ENCODE measurements at places on chromosomes 2 and 18.
A peak's percentile ranks its signal among the peaks of the same experiment; 100 is the strongest.

DNA sequence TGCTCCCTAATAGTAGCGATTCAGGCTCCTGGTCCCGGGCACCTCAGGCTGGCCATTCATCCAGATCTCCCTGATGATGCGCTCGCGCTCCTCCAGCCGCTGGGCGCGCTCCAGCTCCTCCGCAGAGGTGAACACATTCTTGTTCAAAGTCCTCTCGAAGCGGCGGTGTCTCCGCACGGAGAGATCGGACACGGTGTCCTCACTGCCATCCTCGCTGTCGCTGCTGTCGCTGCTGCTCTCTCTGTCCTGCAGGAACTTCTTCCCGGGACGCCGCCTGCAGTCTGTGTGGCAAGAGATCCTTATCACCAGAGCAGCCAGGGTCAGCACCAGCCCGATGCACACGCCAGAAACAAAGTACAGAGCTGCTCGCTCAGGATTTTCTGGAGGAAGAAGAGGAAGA lies 67.5 kb downstream of the EVA1A start:
- no peak for DNase-seq

DNA sequence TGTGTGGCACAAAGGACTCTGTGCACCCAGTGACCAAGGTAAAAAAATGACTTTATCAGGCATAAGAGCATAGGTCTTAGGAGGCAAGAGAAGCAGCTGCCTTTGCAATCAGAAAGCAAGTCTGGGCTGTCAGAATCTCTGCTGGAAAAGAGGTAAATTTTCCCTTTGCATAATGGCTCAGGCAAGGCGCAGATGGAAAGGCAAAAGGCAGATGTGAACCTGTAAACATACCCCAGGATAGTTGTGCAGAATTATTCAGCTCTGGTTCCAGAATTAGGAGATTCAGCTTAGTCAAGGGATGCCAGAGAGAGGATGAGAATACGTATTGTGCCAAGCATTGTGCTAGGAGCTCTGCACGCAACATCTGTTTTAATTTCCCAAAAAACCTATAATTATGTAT lies 258.7 kb downstream of the CLIP4 start:
- DNase-seq = no peak

- DNase-seq = no peak
Observed at GRCh38 chr2:170369894-170370293, 191.9 kb downstream of the MYO3B start.

- DNase-seq = no peak
Observed at GRCh38 chr2:151297882-151298281, 8.4 kb upstream of the NMI start.

DNA sequence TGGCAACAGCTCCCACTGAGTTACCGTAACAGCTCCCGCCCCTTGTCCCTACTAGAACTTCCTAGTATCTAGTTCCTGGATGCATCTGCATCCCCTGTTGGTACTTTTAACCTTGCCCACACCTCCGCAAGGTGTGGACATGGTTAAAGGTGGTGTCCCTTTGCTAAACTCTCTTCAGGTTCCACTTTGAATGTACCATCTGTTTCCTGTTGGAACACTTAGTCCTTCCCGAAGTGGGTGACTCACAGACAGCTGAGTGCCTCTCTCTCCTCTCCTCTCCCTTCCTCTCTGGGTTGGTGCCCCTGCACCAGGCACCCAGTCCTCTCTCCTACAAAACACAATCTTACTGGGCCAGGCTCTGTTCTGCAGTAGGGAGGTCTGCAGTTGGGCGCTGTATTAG lies 19.6 kb upstream of the REL start:
- no peak for DNase-seq

DNA sequence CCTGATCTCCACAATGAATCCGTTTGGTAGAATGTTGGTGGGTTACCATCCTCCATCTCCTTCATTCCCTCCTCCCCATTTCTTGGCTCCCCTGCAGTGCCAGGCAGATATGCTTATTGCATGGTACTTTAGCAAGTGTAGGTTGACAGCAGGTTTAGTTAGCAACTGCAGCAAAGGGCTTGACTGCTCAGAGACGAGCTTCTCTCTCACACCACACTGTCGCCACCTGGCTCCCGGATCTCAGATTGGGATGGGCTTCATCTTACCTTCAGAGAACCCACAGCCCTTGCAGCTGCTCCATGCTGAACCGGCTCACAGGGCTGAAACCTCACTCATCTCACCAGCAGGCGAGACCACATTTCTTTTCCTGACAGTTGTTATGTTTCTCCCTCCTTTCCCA lies 88.8 kb downstream of the VWA3B start:
- DNase-seq = no peak

- no peak for DNase-seq
Observed at GRCh38 chr2:11056614-11057013, 98.7 kb upstream of the SLC66A3 start.

GRCh38 chr18:78737006-78737915 lies 242.4 kb upstream of the SALL3 start:
- DNase-seq = no peak

DNA sequence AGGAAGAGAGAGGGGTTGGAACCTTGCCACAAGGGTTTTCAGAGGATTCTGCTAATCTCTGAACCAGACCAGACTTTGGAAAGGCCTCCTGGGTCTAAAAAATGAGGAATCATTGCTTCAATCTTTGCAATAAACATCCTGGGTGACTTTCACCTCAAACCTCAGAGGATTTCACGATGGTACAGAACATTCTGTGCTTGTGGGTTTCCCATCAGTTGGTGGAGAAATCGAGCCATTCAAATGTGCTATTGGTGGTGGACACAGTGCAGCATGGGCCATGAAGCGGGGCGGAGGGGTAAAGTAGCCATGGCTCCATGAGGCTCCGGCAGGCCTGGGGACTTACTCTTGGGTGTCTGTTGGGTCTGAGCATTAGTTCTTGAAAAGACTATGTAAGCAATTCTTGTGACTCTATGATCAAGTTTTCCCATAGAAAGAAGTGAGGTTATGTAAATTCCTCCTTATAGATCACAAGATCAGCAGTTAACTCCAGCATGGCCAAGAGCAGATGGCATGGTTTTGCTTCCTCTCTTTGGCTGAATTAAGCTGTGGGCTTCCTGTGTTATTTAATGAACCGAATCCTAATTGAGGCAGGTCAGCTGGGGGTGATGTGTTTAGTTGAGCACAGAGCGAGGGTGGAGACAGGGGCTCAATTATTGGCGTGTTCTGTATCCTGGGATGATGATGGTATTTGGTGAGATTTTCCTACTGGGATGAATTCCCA lies 1.9 kb upstream of the IL1R2 start:
- DNase-seq = no peak

DNA sequence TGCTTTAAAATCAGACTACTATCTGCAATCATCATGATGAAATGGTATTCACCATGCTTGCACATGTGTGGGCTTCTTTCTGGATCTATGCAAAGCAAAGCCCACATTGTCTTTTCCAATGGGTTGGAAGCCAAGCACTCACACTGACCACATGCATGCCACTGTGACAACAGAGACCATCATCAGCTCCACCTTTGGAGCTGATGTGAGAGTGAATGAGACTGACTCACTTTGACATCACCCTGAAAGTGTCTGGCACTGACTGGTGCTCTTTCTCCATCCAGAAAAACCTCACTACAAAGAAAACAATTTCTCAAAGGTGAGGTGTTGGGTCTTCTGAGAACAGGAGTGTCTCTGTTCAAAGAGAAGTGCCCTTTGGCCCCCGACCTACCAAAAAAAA lies 4.7 kb downstream of the MYO5B start:
- no peak for DNase-seq

DNA sequence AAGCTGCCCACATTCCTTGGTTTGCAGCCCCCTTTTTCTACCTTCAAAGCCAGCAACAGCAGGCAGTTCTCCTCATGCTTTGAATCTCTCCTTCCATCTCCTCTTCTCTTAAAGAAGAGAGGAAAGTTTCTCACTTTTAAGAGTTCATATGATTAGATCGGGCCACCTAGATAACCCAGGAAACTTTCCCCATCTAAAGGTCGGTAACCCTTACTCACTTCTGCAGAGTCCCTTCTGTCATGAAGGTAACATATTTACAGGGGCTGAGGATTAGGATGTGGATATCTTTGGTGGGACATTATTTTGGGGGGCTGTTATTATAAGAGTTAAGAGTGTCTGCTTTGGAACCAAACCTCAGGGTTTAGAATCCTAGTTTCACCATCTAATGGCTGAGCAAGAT lies 51.0 kb downstream of the HNRNPLL start:
- DNase-seq = no peak

DNA sequence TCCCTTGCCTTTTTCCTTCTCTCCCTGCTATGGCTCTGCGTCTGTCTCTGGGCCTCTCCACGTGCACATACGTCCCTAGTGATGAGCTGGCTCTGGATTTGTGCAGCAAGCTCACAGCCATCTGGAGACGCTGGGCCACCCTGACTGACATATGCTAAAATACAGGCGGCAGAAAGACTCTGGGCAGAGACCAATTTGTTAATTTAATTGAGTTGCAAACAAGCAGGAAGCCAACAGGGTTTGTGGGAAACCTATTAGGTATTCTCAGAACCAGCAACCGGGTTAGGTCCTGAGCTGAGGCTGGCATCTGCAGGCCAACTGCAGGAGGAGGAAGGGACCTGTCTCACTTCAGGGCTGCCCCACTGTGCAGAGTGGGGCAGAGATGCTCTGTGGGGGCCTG lies 53.5 kb upstream of the SMAD2 start:
- DNase-seq = no peak

- DNase-seq = no peak
Observed at GRCh38 chr2:165311949-165312348, 72.7 kb downstream of the SCN2A start.

- DNase-seq = peak; percentile 16
Observed at GRCh38 chr18:52903857-52904256, 563.9 kb downstream of the DCC start.

DNA sequence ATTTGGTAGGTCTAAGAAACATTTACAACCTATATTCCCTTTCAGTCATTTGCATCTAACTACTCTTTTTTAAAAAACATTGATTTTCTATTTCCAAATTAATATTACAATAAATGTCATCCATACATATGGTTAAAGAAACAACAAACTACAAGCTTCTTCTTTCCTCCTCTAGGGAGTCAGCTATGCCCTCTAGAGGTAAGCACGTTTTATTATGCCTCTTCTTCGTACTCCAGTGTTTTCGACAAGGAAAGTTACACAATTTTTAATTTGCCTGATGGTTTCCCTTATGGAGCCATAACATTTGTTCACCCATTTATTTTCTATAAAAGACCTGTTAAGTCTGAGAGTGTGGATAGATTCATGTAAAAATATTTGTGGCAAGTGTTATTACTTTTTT lies 183.4 kb upstream of the CDH7 start:
- DNase-seq = peak; percentile 3

DNA sequence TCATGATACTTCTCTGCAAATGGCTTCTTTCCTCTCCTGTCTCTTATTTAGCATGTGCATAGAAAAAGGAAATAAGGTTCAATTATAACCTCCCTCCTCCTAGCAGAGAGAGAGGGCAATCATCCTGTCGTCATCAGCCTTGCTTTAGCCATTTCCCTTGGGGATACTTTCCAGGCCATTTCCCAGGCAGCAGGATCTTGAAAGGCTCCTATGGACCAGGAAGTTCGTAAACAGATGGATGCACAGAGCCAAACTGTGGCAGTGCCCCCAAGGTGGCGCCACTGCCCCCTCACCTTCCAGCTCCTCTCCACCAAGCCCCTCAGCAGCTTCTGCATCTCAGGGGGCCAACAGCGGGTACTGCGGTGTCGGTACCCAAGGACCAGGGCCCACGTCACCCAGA lies 157.4 kb downstream of the DTNA start:
- peak; percentile 27 for DNase-seq

- no peak for DNase-seq
Observed at GRCh38 chr2:231546014-231546715, 15.9 kb upstream of the NMUR1 start.

- no peak for DNase-seq
Observed at GRCh38 chr2:31893094-31893493, 117.7 kb downstream of the MEMO1 start.

DNA sequence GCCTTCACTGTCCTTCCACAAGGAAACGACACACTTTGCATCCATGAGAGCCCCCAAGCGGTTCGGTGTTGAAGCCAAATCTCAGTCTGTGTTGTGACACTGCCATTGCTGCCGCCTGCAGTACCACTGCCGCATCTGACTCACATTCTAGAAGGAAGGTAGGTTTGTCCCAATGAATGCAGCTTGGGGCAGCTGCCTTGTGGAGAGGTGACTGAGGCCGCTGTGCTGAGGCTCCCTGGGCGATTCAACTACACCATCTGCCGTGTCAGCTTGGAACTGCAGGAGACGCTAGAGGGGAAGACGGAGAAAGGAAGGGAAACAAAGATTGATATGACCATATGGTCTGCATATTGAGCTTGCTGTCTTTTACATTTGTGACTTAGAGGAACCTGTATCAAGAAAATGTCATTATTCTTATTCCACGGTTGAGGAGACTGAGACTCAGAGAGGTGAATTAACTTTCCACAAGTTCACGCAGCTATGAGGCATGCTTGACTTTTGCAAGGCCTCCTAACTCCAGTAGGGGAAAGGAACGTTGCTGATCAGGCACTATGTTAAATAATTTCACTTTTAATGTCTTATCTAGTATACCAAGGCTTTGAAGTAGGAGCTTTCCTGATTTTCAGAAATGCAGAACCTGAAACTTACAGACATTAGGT lies 43.5 kb upstream of the LMAN1 start:
- peak; percentile 63 for DNase-seq

GRCh38 chr2:74567881-74568280 lies 13.4 kb downstream of the DOK1 start:
- no peak for DNase-seq

- DNase-seq = no peak
Observed at GRCh38 chr2:169468841-169469240, 10.5 kb upstream of the BBS5 start.

- DNase-seq = no peak
Observed at GRCh38 chr2:135657806-135658582, 83.7 kb upstream of the UBXN4 start.
